ENCODE measurements at places on chromosomes 13 and 19.

DNA sequence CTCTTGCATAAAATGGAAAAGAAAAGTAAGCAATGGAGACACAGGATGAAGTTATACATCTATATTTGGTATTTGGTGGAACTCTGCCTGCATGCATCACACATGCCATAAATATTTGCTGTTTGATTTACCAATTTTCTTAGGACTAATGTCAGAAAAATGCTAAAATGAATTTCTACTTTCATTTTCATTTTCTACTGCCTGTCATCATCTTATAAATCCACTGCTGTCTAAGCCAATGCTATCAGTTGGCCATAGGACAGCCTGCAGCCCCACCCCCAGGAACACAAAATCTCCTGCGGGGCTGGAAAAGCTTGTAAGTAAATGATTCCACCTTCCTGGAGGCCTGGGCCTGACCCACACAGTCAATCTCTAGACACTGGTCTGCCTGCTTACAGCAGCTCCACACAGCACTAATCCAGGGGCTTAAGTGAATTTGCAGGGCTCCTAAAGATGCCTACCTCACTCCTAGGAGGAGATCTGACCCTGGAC, 122.0 kb downstream of the ENOX1 start:
- no peak for DNase-seq

GRCh38 chr19:6393074-6393982, at the start of gene GTF2F1:
TSS of gene GTF2F1 (minus strand) at chr19:6393164. CDS start at chr19:6392995, 169 bp downstream.
- DNase-seq = peak; percentile 87

GRCh38 chr19:6056801-6057650, 53.3 kb downstream of the RFX2 start:
- DNase-seq = no peak

DNA sequence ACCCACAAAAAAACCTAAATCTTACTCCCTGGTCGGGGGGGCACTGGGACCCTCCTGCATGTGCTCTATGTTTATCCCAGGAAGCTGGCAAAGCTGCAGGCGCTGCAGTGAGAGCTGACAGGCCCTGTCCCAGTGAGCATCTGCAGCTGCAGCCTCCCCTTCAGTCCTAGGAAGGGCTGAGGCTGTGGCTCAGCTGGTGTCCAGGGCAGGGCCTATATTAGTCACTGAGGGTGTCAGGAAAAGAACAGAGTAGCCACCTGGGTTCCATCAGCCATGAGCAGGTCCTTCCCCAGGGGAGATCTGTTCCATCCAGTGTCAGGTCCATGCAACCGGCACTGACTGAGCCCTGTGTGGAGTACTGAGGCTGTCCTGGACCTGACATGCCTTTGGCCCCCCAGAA, 120.5 kb downstream of the TNFRSF19 start:
- DNase-seq = no peak

- no peak for DNase-seq
Observed at GRCh38 chr13:30898678-30899241, 7.3 kb upstream of the MEDAG start.

- no peak for DNase-seq
Observed at GRCh38 chr13:113049981-113050380, 55.6 kb upstream of the F7 start.

DNA sequence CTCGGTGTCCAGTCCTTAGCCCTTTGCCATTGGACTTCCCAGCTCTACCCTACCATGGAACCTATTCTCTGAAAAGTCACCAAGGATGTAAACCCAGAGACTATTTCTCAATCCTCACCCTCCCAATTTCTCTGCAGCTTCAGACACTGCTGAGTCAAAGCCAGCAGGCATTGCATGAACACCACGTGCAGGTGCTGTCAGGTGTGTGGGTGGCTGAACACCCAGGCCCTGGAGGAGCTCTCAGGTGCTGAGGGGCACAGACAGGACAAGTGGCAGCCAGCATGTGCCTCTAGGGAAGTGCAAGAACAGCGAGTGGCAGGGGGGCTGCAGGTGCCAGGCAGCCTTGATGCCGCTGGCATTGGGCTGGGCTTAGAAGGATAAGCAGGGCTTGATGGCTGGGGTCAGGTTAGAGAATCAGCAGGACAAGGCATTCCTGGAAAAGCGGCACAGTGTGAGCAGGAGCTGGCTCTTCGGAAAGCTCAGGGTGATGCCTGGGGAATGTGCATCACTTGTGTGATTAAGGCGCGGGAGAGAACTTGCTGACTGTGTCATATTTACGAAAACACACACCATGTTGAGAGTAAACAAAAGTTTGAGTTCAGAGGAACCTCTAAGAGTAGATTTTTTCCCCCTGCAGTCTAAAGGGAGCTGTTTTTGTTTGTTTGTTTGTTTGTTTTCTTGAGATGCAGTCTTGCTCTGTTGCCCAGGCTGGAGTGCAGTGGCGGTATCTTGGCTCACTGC, 83.8 kb downstream of the LNX2 start:
- no peak for DNase-seq

DNA sequence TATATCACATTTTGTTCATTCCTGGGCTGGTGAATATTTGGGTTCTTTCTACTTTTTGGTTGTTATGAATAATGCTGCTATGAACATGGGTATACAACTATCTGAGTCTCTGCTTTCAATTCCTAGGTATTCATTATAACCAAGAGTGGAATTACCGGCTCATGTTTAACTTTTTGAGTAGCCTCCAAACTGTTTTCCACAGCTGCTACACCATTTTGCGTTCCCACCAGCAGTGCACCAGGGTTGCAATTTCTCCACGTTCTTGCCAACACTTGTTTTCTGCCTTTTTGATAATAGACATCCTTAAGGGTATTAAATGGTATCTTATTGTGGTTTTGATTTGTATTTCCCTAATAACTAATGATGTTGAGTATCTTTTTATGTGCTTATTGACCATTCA, 16.8 kb downstream of the CDK8 start:
- DNase-seq = no peak

GRCh38 chr13:29480893-29481525, 114.5 kb downstream of the SLC7A1 start:
- no peak for DNase-seq

- DNase-seq = no peak
Observed at GRCh38 chr19:54480051-54480450, 7.0 kb upstream of the CDC42EP5 start.

- no peak for DNase-seq
Observed at GRCh38 chr19:28471731-28472510, 741.0 kb downstream of the UQCRFS1 start.

DNA sequence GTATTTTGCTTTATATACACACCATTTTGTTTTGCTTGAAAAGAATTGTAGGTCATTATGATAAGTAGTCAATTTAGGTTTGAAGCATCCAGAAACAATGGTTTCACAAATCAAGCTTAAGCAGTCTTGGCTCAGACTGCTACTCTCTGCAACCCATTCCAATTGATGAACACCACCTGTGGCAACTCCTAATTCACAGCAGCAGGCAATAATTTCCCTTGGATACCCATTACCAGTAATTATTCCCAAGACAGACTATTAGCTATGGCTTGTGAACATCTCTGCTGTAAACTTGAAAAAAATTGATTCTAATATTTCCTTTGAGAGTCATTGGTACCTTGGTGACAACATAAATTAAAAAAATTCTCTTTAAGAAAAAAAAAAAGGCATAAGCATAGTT, 299.3 kb upstream of the SLITRK6 start:
- DNase-seq = no peak

DNA sequence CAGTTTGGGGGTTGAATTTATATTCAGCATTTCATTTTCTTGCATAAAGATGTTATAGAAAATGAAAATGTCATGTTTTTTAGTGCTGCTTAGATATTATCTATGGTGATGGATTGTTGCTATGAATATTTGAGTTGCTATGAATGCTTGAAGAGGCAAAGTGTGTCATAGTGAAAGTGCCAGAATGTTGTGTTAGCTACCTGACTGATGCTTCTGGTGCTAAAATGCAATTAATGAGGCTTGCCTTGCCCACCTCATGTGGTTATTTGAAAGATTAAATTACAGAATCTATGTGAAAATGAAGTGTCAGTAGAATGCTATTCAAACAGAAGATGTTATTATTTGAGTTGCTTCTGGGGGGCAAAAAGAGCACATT, 62.7 kb upstream of the MYCBP2 start:
- no peak for DNase-seq

DNA sequence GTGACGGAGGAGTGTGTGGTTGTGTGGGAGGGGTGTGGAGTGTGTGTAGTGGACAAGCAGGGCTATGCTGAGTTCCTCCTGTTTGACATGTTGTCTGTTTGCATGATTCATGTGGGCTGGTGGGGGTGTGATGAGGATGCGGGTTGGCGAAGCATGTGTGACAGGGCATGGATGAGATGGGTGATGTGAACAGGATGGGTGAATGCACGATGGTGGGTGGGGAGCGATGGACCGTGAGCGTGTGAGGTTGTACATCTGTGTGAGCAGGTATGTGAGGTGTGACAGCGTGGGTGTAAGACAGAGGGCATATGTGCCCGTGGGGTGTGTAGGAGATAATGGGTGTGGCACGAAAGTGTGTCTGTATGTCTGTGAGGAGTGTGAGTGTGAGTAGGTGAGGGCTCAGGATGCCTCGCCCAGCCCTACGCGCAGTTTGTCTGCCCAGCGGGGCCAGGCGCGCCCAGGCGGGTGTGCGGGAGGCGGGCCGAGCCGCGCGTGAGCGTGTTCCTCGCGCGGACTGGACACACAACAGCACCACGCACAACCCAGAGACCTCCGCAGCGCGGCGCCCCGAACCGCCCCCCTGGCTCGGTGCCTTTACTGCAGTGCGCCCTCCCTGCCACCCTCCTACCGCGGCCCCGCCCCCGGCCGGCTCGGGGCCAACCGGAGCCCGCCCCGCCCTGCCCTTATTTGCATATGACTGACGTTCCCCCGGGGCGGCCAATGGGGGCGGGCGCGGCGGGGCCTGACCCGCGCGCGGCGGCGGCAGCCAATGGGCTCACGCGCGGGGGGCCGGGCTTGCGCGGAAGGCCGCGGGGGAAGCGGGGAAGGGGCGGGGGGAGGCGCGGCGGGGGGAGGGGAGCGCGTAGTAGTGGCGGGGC, 14.4 kb downstream of the CIC start:
- DNase-seq = peak; percentile 94

All from progenitor cell of endocrine pancreas (in vitro differentiated cells).